ENCODE measurements at places on chromosomes 12 and 14.

- no peaks in the 10 kb centered on the region for H3K27me3 ChIP-seq
- no peak for DNase-seq
- no peak overlapping the region for H3K4me3 ChIP-seq
- H3K36me3 ChIP-seq = peaks cover 67% of the 10 kb centered on the region
Observed at GRCh38 chr12:53193985-53194716, 12.9 kb downstream of the ITGB7 start.

DNA sequence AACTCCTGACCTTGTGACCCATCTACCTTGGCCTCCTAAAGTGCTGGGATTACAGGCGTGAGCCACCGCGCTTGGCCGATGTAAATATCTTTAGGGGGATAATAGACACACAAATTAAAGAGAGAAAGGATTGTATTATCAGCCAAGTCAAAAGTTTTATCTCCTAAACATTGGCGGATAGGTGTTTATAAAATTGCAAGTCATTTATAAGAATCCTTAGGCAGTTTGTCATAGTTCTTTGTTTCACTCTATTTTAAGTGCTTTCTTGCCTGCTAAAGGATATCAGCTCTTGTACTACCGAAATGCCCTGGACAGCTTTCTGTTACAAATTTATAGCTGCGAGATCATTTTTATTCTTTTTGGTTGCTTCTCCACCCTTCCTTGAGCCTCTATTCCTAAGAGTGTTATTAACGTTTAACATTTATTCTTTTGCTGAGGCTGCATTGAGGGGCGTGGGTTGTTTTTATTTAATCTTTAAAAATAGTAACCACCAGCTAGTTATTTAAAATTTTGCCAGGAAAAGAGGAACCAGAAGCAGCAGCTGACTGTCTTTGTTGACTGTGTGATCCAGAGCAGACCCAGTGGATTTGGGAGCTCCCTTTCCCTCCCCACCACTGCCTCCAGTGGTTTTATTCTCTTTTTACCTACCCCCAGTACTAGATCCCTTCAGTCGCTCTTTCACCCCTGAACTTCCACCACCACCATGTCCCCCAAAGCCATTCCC lies 106.4 kb downstream of the DIP2B start:
- H3K36me3 ChIP-seq = no peaks in the 10 kb centered on the region
- peaks cover 5% of the 10 kb centered on the region for H3K4me1 ChIP-seq
- H3K27me3 ChIP-seq = no peaks in the 10 kb centered on the region
- no peak for DNase-seq
- no peak overlapping the region for H3K4me3 ChIP-seq

DNA sequence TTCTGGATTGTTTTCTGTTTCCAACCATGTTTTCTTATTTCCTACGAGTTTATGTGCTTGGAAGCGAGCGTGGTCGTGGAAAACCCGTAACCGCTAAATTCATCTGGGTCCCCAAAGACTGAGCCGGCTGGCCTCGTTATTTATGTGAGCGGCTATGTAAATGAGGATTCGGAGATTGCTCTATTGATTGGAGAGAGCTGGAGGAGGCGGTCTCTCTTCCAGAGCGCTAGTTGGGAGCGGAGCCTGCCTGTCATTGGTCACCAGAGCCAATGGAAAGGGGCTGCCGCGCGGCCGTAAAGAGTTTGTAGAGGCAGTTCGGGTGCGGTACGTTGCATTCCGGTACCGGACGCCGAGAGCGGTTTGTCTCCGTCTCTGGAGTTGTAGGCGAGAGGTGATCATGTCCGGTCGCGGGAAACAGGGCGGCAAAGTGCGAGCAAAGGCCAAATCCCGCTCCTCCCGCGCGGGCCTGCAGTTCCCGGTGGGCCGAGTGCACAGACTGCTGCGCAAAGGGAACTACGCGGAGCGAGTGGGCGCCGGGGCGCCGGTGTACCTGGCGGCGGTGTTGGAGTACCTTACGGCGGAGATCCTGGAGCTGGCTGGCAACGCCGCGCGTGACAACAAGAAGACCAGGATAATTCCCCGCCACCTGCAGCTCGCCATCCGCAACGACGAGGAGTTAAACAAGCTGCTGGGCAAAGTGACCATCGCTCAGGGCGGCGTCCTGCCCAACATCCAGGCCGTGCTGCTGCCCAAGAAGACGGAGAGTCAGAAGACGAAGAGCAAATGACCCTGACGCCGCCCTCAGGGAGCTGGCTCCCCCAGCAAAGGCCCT lies 29.0 kb downstream of the WBP11 start:
- DNase-seq = peak; percentile 81
- H3K27ac ChIP-seq = peak overlapping the region; percentile 74

DNA sequence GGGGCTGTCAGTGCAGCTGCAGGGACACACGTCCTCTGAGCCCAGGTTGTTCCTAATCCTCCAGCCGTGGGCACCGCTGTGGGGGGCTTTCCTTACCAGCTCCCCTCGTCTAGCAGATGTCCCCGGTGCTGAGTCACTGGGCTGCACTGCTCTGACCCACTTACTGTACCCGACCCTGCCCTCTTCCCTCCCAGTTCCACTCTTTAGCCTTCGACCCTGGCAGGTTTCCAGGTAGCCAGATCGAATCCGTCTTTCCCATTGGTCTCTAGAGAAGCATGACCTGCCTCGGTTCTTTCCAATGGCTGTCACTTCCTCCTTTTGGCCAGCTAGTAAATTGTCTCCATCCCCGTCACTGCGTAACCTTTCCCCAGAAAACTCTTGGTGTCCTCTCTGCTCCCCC lies 48.4 kb downstream of the ELK3 start:
- H3K36me3 ChIP-seq = peaks cover 6% of the 10 kb centered on the region
- H3K27ac ChIP-seq = peak overlapping the region; percentile 76
- H3K4me1 ChIP-seq = peaks cover 41% of the 10 kb centered on the region
- H3K4me3 ChIP-seq = no peak overlapping the region
- no peaks in the 10 kb centered on the region for H3K27me3 ChIP-seq
- DNase-seq = no peak

DNA sequence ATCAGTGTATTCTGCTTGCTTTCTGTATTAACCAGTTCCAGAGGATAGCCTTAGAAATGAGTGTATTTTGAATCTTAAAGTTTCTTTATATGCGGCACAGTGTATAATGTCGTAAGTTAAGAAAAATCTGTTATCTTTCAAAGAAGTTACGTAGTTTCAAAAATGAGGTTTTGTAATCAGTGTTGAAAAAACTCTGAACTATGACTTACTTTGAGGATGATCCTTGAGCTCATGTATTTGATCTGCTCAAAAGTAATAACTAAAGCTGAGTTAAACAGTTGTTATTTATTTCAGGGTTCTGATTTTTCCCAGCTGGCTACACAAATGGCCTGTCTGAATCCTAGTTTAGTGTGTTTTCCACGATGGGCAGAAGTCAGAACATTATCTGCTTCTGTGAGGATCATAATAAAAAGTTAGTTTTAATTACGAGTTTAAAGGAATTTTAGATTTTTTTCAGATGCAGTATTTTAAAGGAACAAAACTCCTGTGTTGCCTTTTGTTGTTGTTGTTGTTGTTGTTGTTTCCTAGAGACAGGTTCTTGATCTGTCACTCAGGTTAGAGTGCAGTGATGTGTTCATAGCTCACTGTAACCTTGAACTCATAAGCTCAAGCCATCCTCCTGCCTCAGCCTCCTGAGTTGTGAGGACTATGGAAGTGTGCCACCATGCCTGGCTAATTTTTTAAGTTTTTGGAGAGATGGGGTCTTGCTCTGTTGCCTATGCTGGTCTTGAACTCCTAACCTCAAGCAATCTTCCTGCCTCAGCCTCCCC lies 52.9 kb downstream of the GPATCH2L start:
- no peak overlapping the region for H3K4me3 ChIP-seq
- H3K36me3 ChIP-seq = peaks cover 7% of the 10 kb centered on the region
- DNase-seq = no peak
- no peaks in the 10 kb centered on the region for H3K4me1 ChIP-seq

- H3K27me3 ChIP-seq = no peaks in the 10 kb centered on the region
- H3K4me3 ChIP-seq = no peak overlapping the region
- H3K36me3 ChIP-seq = no peaks in the 10 kb centered on the region
- no peak for DNase-seq
- no peaks in the 10 kb centered on the region for H3K4me1 ChIP-seq
Observed at GRCh38 chr14:65370801-65371248, 41.7 kb upstream of the FUT8 start.

- no peak overlapping the region for H3K4me3 ChIP-seq
- H3K27ac ChIP-seq = no peak overlapping the region
- no peak for DNase-seq
Observed at GRCh38 chr14:50678163-50678562, 10.1 kb upstream of the SAV1 start.

DNA sequence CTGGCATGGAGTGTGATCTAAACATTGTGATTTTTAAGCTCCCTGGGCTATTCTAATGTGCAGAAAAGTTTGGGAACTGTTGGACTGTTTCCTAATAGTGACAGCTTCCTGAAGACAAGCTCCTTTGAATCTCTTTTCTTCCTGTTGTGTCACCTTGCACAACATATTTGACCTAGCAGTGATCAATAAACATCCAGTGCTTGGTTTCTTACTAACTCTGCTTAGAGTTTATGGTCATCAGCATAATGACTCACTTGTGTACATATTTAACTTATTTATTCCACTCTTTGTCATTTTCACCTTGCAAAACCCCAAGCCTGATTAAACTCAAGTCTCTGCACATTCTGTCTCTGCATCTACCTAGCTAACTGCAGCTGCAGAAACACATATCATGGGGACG lies 27.3 kb upstream of the TBC1D30 start:
- H3K27me3 ChIP-seq = no peaks in the 10 kb centered on the region
- no peak overlapping the region for H3K4me3 ChIP-seq
- no peaks in the 10 kb centered on the region for H3K4me1 ChIP-seq
- H3K36me3 ChIP-seq = no peaks in the 10 kb centered on the region

DNA sequence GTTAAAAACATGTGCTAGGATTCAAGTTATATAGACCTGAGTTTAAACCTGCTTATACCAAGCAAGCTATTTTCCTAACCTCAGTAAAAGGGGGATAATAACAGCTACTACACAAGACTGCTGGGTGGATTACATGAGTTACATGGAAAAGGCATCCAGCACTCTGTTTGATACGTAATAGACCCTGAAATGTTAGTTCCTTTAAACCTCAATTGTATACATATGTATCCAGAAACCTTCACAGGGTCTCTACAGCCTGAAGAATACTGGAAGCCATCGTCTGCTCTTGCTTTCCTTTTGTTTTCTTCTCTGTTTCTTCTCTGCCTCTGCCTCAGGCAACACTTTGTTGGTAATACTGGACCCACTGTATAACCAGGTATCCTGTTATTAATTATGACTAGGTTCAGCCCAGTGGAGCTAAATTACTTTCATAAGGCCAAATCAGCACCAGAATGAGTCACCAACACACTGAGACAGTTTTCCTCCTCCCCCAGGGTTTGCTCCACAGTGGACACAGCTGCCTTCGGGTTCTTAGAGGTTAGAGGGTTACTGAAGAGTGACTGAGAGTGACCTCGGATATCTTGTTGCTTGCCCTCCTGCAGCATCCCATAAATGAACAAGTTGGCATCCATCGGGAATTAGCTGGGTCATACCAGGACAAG lies 127.1 kb downstream of the CAPZA3 start:
- DNase-seq = no peak
- H3K27ac ChIP-seq = no peak overlapping the region
- no peaks in the 10 kb centered on the region for H3K27me3 ChIP-seq

GRCh38 chr12:101086490-101087135 lies 123.4 kb downstream of the SLC5A8 start:
- no peak overlapping the region for H3K27ac ChIP-seq
- H3K27me3 ChIP-seq = no peaks in the 10 kb centered on the region
- H3K36me3 ChIP-seq = no peaks in the 10 kb centered on the region
- H3K4me1 ChIP-seq = no peaks in the 10 kb centered on the region
- DNase-seq = no peak
- no peak overlapping the region for H3K4me3 ChIP-seq

DNA sequence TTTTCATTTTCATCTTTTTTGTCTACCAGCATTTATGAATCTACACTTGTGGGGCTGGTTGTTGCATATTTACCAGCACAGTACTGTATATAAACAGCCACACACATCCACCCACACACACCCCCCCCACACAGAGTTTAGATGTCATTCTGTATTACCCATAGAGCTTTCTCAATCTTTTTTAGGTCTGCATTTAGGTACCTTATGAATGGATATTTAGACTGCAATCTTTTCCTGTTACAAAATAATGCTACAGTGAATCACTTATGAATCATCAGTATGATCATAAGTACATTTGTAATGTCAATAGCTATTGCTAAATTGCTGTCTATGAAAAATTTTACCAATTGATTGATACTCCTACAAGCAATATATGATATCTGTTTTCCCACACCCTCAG lies 67.3 kb upstream of the STK38L start:
- no peak for DNase-seq
- no peaks in the 10 kb centered on the region for H3K36me3 ChIP-seq

DNA sequence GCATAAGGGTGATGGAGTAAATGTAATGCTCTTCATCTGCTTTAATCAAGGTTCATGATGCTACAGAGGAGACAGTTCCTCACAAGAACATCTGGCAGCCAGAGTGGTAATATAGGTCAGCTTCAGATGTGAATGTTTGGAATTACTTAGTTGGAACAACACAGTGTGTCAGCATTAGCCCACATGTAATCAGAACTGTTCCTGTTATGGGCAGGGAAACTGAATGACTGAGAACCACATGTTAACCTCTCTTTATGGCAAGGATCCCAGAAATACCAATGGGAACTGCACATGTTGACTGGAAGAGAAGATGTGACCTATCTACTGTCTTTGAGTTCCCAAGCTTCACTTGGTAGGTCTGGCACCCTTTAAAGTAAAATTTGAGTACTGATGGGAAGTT lies 390.1 kb upstream of the PDE3A start:
- no peaks in the 10 kb centered on the region for H3K27me3 ChIP-seq
- no peak overlapping the region for H3K27ac ChIP-seq
- H3K36me3 ChIP-seq = no peaks in the 10 kb centered on the region
- H3K4me1 ChIP-seq = no peaks in the 10 kb centered on the region
- H3K4me3 ChIP-seq = no peak overlapping the region
- no peak for DNase-seq

All from CD8-positive, alpha-beta memory T cell (primary cell).